ENCODE measurements at places on chromosomes 6 and 20.

DNA sequence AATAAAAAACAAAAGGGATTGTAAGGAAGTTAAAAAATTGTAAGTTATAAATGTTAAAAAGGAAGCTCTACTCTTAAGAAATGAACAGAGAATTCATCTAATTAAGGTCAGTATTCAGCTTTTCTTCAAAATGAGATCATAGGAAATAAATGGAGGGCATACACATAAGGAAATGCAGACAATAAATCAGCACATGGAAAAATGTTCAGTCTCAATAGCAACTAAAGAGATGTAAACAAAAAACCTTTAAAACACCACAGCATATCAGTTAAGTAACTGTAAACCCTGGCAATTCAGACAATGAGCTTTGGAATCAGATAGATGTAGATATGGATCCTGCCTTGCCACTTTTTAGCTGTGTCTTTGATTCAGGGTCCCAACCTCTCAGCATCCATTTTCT lies 24.0 kb upstream of the CLIC5 start:
- DNase-seq, result no peak

GRCh38 chr6:135797361-135797760 lies 54.1 kb upstream of the PDE7B start:
- no peak for DNase-seq

GRCh38 chr6:106165885-106166485 lies 79.8 kb downstream of the PRDM1 start:
- DNase-seq, result no peak

- no peak for DNase-seq
These were observed 345.2 kb downstream of the GJA1 start for GRCh38 chr6:121780325-121781321.

GRCh38 chr20:297925-298775 lies 780 bp downstream of the ZCCHC3 start:
- DNase-seq, result peak; percentile 66

GRCh38 chr6:84078335-84078734 lies 44.8 kb downstream of the MRAP2 start:
- no peak for DNase-seq

DNA sequence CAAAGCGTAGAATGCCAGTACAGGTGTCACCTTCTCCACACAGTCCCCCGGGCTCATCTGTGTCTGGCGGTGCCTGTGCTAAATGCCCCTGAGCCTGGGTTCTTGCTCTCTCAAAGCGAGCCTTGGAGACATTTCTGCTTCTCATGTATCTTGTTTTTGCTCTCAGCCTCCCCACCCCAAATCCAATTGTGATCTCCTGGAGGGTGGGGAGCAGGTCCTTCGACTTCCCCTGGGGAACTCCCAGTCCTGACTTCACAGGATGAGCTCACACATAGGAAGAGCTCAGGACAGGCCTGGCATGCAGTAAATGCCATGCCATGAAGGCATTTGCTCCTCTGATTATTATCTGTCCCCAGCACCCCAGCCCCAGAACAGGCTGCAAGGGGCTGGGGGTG lies 58.1 kb downstream of the NOL4L start:
- DNase-seq, result no peak

DNA sequence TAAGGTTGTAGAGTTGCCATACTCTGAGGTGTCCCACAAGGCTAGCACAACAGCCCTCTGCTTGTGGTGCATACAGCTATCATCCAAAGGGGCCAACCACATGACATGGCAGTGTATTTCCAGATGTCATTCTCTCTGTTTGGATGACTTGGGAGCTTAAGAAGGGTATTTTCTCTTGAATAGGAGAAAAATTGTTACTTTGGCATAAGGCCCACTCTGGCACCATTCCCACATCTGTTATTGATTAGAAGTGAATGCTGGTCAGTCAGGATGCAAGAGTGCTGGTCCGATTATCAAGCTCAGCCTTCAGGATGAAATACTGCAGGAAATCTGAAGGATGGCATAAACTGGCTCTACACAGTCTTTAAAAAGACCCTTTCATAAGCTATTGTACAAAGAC lies 83.6 kb upstream of the C20orf144 start:
- no peak for DNase-seq

- DNase-seq, result no peak
These were observed 181.4 kb downstream of the SIM1 start for GRCh38 chr6:100283285-100283684.

GRCh38 chr6:46327779-46328178 lies 157.0 kb upstream of the ENPP5 start:
- DNase-seq, result no peak

DNA sequence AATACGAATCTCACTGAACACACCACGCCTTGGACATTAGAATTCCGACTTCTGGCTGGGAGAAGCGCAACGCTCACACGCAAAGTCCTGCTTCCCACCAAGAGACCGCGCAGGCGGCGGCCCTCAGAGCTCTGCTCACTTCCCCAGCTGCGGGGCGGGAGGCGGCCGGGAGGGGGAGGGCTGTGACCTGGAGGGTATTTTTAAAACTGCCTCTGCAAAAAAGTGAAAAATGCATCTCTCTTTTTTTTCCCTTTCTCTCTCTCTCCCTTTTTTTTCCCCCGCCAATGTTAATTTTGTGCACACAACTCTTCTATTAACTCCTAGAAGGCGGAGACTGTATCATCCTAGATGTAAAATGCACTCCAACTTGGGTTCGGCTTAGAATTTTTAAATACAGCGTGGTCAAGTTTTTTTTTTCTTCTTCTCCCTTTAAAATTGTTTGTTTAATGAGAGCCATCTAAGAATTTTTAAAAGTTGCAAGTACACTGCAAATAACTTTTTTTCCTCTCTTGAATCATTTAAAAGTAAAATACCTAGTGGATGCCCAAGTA lies 66.4 kb downstream of the STX11 start:
- no peak for DNase-seq

DNA sequence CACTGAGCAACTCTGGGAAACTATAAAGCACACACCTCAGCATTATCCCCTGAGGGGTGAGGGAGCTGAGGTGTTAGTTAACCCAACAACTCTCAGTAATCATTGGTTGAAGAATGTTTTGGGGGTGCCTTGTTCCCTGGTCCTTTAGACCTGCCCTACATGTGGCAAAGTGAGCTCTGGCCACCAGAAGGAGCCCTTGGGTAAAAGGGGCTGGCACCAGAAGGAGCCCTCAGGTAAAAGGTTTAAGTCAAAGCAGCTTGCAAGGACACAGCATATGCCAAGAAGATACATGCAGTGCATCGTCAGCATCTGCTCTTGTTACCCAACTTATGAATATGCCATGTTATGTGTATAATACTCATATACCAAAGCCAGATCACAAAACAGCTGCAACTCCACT lies 1081.7 kb downstream of the KIF16B start:
- DNase-seq, result no peak

DNA sequence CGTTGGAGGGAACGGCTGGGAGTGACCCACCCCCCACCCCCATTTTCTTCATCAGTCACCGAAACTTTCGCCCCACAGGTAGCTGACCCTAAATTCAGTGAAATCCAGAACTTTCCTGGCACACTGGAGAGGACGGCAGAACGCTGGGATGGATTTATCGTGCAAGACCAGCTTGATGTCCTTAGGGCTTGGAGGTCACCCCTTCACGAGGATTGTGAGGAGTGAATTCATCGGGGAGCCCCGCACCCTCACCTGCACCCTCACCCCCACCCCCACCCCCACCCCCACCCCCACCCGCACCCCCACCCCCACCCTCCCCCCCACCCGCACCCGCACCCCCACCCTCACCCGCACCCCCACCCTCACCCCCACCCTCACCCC lies 13.3 kb upstream of the TCFL5 start:
- DNase-seq, result no peak

GRCh38 chr6:150293423-150294173 lies 75.2 kb upstream of the IYD start:
- no peak for DNase-seq

DNA sequence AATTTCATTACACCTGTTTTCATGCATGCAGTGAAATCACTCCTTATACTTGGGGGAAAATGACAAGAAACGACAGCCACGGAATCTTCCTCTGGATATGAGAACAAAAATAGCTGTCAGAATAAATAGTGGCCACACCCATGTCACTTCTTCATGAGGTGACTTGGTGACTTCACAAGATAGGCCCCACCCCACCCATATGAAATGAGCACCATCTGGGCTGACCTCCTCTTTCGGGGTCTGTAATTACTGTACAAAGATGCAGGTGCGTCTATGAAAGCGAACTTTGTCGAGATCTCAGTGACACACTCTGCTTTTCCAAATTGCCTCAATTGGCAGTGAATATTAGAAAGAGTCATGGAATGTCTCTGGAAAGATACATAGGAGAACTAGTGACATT lies 184.2 kb upstream of the CCN2 start:
- DNase-seq, result no peak

- DNase-seq, result no peak
These were observed 214.0 kb upstream of the SMLR1 start for GRCh38 chr6:130613176-130613575.

DNA sequence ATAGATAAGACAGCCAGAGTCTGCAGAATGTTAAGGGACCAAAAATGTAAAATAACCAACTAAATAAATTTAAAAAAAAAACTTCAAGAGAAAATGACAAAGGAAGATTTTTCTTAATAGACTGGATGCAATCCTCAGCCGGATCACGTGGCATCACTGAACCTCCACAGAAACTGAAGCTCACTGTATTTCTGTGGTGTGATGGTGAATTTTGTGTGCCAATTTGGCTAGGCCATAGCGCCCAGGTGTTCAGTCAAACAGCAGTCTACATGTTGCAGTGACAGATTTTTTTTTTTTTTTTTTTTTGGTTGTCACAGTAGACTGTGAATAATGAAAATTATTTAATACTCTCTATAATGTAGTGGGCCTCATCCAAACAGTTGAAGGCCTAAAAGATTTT lies 95.5 kb downstream of the ARHGAP18 start:
- no peak for DNase-seq

DNA sequence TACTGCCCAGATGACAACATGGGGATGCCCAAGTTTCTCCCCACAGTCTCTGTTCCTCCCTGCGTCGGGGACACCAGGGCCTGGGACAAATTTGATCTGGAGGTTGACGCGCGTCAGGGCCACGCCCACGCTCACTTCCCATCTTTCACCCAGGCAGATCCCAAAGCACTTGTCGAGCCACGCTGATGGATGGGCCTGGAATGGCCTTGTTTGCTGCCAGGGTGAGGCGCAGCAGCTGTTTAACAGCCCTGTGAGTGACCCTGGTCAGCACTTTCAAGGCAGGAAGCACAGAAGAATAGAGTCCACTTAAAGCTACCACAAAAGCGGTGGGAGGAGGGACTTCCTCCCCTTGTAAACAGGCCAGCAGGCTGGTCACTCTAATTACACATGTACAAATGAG lies 324.7 kb upstream of the JARID2 start:
- no peak for DNase-seq

GRCh38 chr6:25056130-25056529 lies 120.4 kb upstream of the RIPOR2 start:
- DNase-seq, result peak; percentile 91

- no peak for DNase-seq
These were observed 206.2 kb downstream of the FOXC1 start for GRCh38 chr6:1815827-1816452.

- no peak for DNase-seq
These were observed 60.3 kb downstream of the BMP6 start for GRCh38 chr6:7786214-7786661.

DNA sequence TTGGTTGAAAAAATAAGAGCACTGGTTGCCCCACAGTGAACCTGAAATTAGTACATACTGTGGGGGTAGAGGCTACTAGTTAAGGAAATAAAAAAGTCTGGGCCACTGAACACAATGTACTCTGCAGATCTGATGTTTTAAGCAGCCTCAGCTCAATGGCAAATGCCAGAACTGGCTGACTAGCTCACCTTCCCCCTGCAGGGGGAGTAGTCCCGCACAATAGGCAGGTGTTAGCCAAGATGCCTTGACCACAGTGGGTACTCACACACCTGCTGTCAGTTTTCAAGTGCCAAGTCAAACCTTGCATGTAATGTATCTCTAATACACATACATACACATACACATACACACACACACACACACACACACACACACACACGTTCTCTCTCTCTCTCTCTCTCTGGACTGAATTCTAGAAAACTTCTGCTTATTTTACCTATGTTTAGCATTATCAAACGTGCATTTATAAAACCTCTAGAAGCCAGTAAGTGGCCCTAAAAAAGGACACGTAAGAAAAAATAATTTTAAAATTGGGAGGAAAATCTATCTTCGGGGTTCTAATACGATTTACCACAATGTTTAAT lies 36.1 kb downstream of the GMDS start:
- peak; percentile 36 for DNase-seq

GRCh38 chr6:169396554-169397163 lies 143.0 kb upstream of the THBS2 start:
- no peak for DNase-seq

All from activated CD4-positive, alpha-beta T cell treated with anti-CD3 and anti-CD28 coated beads, Interleukin-2, Interleukin-6, amounts not matched to agents 100 ng/mL and 50 ng/mL, durations not matched to agents 16 hours and 8 hours (primary cell).